ENCODE measurements at places on chromosomes 11 and 22. TPM values are rescaled to one million over a fixed set of nuclear protein-coding genes. Genes with fewer than 3 reads are reported as not detected.

SMC1B gene
- total RNA-seq: not detected

SLC16A8 gene
- not detected for total RNA-seq

PATE4 gene
- total RNA-seq: not detected

PEX26 gene
- 26.4 TPM for total RNA-seq

DNAJB13 gene
- total RNA-seq: 0.22 TPM

PCSK7 gene
- 30.0 TPM for total RNA-seq

TPH1 gene
- total RNA-seq: 0.42 TPM

CPT1A gene
- total RNA-seq: 54.4 TPM

KRTAP5-7 gene
- not detected for total RNA-seq

TTC36 gene
- 0.47 TPM for total RNA-seq

EML3 gene
- total RNA-seq: 124 TPM

SYNGR1 gene
- 20.7 TPM for total RNA-seq

GPR83 gene
- total RNA-seq: 0.39 TPM

CLTCL1 gene
- total RNA-seq: 7.1 TPM

PDGFB gene
- total RNA-seq: 13.1 TPM

IMMP1L gene
- 38.5 TPM for total RNA-seq

SMTNL1 gene
- not detected for total RNA-seq

FJX1 gene
- 13.7 TPM for total RNA-seq

TRIM48 gene
- total RNA-seq: not detected

SOX6 gene
- 0.81 TPM for total RNA-seq

KDM4E gene
- total RNA-seq: not detected

MYEOV gene
- total RNA-seq: 135 TPM

CAPRIN1 gene
- total RNA-seq: 285 TPM

APBB1 gene
- total RNA-seq: 12.4 TPM

GSTT2B gene
- 14.3 TPM for total RNA-seq

KRTAP5-11 gene
- total RNA-seq: not detected

DENND5A gene
- total RNA-seq: 48.6 TPM

GLB1L3 gene
- not detected for total RNA-seq

SERPINH1 gene
- total RNA-seq: 84.9 TPM

GLB1L2 gene
- total RNA-seq: 27.1 TPM

SCGB2A2 gene
- total RNA-seq: not detected

C22orf31 gene
- not detected for total RNA-seq

HBG2 gene
- total RNA-seq: 48.1 TPM

DRD4 gene
- total RNA-seq: 2.4 TPM

TRPM5 gene
- 0.07 TPM for total RNA-seq

ASCL2 gene
- not detected for total RNA-seq

PRDM11 gene
- 9.3 TPM for total RNA-seq
